H4 (cell line): ENCODE measurements at places on chromosomes 12 and 14.

DNA sequence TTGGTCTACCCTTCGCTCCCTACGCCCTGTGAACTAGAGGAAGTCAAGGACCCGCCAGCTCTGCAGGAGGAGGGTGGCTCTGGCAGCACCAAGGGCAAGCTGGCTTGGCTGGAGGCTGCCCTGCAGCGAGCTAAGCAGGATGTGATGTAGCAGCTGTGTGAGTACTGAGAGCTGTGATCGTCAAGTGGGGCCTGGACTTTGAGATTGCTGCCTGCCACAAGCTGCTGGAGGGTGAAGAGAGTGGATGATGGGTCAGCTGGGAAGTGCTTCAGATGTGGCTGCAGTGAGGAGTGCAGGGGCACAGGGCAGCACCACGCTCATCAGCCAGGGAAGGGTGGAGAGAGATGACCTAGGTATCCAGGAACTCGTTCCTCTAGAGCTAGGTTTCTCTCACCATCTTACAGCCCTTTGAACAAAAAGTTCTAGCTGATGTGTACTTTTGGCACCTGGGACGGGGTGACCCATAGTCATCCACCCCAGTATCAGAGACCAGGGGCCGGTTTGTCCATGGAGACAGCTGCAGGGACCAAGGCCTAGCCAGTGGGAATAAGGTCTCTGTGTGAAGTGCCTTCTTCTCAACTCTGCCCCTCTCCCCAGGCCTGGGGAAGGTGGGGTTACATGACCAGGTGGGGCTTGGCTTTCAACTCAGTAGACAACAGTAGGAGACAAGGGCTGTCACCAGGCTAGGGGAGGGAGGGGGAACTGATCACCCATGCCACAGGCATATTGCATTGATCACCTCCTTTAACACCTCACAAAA is 3.2 kb downstream of the KRT86 start:
- no peak for DNase-seq

GRCh38 chr12:105296116-105297089 is 34.1 kb upstream of the C12orf75 start:
- DNase-seq, result no peak

- no peak for DNase-seq
Measured at GRCh38 chr12:11838403-11838802, 188.9 kb downstream of the ETV6 start.

GRCh38 chr12:29316752-29317151 is 64.2 kb downstream of the ERGIC2 start:
- peak; percentile 13 for DNase-seq

DNA sequence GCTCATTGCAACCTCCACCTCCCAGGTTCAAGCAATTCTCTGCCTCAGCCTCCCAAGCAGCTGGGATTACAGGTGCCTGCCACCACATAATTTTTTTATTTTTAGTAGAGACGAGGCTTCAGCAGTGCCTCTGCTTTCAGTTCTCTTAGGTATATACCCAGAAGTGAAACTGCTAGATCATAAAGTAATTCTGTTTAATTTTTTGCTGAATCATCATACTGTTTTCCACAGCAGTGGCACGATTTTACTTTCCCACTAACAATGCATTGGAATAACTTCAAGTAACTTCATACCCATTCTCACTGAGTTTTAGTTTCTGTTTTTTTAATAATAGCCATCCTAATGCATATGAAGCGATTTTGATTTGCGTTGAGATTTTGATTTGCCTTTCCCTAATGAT is 148.0 kb upstream of the G2E3 start:
- no peak for DNase-seq

DNA sequence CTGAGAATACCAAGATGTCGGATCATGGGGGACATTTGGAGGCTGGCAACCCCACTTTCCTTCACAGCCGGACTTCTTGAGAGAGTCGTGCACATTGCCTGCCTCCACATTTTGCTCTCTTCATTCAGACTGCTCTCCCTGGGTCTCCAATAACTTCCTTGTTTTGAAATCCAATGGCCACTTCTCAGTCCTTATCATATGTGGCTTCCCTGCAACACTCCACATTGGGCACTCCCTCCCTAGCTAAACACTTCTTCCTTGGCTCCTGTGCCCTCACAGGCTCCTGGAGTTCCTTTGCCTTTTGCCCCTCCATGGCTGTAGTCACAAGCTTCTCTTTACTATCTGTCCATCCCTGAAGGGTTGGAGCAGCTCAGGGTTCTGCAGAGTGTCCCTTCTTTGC is 30.1 kb downstream of the NPC2 start:
- no peak for DNase-seq

DNA sequence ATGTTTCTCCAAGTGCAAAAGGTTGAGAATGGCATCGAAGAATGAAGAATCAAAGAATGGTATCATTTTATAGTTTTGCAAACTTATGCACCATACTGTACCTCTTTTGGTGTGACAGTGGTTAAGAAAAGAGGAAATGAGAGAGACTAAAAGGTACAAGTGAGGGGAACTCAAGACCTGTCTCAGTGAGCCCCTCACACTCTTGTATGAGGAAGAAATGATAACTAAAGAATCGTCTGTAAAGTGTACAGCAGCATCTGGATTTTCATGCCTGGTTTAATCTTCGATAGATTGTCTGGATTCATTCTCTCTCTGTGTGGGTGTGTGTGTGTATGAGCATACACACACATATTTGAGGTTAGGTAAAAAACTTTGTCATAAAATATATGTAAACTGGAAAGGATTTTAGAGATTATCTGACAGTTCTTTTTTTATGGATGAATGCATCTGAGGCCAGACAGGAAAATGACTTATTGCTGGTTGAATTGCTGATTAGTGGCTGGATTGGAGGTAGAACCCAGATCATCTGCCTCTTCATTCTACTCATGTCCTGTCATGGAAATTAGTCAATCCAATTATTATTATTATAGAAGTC is 16.0 kb upstream of the SLC38A2 start:
- DNase-seq, result no peak

DNA sequence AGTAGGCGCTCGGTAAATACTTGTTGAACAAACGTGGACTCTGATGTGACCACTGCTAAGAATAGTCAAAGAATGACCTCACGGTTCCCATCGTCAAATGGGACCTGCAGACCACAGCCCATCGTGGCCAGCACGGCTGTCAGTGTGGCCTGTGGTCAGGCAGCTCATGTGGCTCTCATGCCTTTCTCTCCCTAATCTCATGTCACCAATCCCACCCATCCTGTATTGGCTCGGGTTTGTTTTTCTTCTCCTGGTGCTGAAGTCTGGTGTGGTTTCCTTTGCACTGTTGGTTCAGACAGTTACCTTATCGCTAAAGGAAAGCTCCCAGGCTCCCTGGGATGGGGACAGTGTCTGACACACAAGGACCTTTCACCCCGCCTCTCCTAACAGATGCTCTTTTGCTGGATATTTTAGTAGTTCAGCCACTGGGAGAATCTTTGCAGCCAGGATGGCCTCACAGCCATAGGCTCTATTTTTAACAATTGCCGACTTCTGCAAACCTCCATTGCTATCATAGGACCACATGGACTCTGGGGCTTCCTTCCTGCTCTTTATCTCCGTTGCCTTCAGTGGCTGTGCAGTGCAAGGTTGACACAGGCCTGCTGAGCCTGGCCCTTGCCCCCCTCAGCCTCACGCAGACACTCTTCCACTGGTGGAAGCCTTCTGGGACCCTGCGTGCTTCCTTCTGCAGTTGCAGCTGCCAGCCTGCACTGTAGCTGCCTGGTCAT is 293.1 kb upstream of the FKBP4 start:
- no peak for DNase-seq

DNA sequence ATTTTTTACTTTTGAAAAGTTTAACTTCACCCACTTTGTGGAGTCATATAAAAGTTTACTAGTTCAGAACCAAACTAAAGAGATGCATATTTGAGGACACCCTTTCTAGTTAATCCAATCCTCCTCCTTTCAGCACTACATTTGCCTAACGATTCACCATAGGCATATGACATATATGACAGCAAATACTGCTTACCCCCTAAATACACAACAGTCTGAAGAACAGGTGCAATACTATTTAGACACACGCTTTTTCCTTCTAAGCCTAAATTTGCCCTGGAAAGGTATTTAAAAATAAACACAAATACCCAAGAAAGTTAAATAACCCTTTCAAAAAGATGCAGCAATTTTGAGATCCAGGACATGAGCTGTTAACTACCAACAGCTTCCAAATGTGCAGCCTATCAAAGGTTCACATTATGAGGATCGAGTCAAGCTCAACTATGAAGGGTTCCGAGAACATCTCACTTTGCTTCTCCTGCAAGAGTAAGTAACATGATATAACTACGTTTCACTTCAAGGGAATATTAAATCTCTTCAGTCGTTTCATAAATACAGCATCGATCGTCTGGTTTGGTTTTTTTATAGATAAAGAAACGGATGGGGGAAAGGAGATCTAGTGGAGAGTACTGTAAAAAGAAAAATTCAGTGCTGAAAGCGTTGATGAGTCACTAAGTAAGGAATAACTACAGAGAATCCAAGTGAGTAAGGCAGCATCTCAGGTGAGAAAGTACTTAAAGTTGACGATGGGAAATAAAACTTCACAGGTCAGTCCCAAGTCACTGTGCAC is 677 bp upstream of the AP4S1 start:
- no peak for DNase-seq

- peak; percentile 62 for DNase-seq
Measured at GRCh38 chr12:55072083-55072482, 52.3 kb downstream of the NEUROD4 start.

DNA sequence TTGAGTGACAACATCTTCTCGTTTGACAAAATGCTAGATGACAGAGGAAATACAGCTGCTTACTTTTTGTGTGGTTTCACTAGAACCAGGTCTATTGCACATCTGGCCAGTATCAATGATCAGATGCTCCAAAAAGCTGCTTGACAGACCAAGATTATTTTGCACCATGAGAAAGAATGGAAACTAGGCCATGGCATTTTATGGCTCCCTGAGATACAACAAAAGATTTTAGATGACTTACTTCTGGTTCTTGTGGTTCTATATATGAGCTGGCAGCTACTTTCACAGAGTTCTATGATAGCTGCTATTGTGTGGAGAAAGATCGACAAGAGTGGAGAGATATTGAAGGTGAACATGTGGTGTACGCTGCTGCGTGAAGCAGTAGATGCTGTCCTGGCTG is 25.9 kb upstream of the PPFIBP1 start:
- no peak for DNase-seq

DNA sequence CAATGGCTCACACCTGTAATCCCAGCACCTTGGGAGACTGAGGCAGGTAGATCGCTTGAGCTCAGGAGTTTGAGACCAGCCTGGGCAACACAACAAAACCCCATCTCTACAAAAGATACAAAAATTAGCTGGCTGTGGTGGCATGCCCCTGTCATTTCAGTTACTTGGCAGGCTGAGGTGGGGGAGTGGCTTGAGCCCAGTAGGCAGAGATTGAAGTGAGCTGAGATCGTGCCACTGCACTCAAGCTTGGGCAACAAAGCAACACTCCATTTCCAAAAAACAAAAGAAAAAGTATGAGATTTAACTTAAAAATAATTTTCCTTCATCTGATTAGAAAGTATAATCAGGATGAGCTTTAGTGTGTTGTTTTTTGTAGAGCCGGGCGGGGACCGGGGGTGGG is 47.9 kb upstream of the BCAT1 start:
- DNase-seq, result no peak

DNA sequence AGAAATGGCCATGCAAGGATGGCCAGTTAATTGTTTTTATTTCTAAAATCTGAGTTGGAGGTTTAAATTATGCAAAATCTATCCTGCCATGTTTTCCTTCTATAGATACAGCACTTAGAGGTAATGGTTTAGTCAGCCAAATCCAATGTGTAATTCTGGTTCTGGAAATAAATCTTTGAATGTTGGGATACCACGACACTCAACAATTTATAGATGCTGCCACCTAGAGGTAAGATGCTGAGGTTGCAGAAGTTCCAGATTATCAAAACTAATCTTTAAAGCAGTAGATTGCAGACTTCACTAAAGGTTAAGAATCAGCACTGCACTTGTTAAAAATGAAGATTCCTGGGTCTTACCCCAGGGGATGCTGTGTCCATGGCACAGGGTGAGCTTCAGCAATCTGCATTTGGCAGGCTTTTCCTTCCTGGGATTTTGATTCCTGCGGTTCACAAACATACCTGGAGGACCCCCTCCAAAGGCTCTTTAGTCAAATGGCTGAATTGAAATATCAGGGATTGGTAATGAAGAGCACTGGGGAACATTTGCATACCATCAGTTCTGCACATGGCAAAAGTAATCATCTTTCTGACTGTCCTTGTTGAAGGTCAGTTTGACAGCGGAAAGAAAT is 53.4 kb upstream of the ANO4 start:
- DNase-seq, result peak; percentile 17

- no peak for DNase-seq
Measured at GRCh38 chr12:16300122-16300521, 22.6 kb upstream of the SLC15A5 start.
